ENCODE measurements at places on chromosomes 12 and 14.

GRCh38 chr14:70755655-70756054 is 53.7 kb downstream of the MAP3K9 start:
- DNase-seq: no peak

DNA sequence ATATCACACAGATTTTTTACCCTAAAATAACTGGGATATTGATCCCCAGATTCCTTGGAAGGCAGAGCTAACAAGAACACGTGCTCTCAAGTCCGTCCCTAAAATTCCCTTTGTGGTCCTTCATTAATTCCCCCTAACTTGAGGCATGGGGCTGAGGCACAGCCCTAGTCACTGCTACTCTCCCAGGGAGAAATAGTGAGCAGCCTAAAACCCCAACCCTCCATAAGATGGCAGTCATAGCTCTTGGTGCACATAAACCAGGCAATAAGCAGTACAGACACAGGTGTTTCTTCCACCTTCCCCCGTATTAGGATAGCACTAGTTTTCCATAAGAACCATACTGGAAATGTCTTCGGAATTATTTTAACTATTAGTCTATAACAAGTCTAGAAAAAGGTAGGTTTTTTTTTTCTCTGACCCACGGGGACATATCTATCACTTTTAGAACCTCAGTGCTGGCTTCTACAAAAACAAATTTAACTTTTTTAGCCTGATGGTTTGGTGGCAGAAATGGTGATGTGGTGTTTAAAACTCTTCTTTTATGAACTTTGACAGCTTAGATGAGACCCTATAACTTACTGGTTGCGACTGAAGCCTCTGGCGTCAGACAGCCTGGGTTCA is 3.1 kb upstream of the ARHGEF40 start:
- DNase-seq: no peak

GRCh38 chr14:37093364-37093763 is 79.0 kb downstream of the SLC25A21 start:
- DNase-seq: no peak

GRCh38 chr12:46342562-46343033 is 30.0 kb downstream of the SLC38A2 start:
- peak; percentile 0 for DNase-seq

DNA sequence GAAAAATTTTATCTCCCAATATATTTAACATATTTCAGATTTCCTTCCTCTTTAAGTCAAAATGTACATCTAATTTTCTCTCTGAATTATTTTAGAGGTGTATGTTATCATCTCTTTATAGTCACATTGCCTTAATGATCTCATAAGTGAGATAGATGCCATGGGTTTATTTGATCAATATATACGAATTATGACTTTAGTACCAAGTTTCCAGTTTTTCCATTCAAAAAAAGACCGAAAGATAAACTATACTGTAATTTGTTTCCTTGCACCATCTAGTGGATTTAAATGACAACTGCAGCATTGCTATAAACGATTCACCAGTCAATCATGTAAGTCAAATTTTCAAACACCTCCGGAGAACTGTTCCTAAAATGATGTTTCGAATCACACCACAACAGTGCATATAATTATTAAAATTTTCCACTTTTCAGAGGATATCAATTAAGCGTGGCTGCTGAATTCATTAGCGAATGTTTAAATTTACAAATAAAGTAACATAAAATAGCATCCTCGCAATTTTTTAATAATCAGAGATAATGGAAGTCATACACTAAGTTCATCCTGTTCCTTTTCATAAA is 419 bp upstream of the ATXN7L3B start:
- DNase-seq: no peak

GRCh38 chr12:9108504-9109212 is 7.1 kb downstream of the A2M start:
- DNase-seq: no peak

DNA sequence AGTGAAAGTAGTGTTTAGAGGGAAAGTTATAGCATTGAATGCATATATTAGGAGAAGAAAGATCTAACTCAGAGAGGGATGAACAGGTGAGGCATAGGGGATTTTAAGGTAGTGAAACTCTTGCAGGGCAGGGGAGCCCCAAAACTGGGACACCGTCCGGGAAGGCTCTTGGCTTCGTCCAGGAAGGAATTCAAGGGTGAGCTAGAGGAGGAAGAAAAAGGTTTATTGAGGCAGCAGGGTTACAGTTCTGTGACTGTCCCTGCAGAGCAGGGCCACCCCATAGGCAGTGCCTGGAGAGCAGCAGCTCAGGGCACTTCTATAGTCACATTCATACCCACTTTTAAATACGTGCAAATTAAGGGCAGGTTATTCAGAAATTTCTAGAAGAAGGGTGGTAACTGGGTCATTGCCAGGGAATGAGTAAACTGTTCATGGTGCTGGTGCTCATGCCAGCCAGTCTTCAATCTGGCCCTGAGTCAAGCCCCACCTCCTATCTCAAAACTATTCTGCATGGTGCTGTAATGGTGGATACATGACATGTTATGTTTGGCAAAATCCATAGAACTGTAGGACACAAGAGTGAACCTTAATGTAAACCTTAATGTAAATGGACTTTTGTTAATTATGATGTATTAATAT is 1.2 kb upstream of the OAS1 start:
- DNase-seq: no peak

GRCh38 chr12:62260733-62261683 is 804 bp downstream of the USP15 start:
- DNase-seq: no peak

GRCh38 chr14:81234278-81234677 is 13.5 kb upstream of the GTF2A1 start:
- DNase-seq: no peak

GRCh38 chr12:2528001-2528400 is 266.8 kb upstream of the FKBP4 start:
- DNase-seq: no peak

DNA sequence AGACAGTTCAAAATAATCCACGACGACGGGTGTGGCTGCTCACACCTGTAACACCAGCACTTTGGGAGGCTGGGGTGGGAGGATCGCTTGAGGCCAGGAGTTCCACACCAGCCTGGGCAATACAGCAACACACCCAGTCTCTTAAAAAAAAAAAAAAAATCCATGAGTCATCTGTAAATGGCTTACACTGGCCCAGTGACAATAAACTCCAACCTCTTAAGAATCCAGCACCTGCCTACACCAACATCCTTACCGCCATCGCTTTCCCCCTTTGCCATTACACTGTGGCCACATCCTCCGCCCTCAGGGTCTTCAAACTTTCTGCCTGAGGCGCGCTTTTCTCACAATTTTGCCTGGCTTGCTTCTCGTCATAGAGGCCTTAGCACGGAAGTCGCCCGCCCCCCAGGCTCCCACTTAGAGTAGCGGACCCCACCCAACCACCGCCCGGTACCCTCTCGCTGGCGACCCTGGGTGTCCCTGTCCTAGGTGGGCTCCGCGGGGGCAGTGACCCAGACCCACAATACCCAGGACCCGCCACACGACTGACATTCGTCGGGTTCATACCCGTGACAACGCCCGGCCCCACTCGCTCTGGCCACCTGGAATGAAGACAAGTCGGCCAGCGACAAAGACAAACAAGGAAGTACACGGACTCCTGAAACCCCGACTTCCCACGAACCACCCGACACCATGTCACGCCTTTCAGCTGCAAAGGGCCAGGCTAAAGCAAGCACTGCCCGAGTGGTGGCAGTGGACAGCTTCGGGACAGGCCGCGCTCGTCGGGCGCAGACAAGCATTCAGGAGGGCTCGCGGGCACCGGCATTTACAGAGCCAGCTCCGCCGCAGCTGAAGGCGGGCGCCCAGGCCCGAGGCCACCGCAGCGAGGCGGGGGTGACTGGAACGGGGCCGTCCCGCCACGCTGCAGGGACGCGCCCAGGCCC is 636 bp downstream of the GOLGA3 start:
- DNase-seq: no peak

GRCh38 chr12:45244561-45245343 is 28.9 kb downstream of the ANO6 start:
- no peak for DNase-seq

DNA sequence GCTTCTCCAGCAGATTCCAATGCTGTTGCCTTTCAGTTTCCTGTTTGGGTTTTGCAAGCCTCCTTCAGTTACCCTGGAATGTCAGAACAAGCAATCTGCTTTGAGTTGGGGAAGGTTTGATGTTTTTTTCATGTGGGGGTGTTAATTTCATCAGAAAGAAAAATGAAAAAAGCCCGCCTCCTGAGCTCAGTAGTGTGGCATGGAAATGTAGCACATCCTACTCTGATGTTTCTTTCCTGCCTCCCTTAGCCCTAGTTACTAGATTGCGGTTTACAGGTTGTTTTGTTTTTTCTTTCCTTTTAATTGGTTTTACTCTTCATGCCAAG is 22.6 kb downstream of the IFNG-AS1 start:
- no peak for DNase-seq

- DNase-seq: peak; percentile 38
These were observed 65.1 kb downstream of the CRADD start for GRCh38 chr12:93742110-93742934.

DNA sequence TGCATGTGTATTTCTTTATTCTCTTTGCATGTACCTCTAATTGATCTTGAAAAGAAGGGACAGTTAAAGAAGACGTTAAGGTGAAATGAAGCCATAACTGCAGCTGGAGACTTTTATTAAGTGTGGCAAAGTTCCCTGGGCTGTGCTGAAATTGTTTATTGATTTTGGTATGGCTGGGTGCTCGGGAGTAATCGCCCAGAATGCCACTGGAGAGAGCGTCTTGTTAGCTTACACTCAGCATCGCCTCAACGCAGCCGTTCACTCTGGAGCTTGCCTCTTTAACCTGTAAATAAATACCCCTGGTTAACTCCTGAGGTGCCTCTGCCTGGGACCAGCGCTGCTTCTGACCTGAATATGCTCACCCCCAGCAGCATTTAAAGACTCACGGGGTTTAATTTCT is 98.6 kb downstream of the GPATCH2L start:
- DNase-seq: no peak

- no peak for DNase-seq
These were observed 19.2 kb upstream of the EMP1 start for GRCh38 chr12:13177373-13177772.

DNA sequence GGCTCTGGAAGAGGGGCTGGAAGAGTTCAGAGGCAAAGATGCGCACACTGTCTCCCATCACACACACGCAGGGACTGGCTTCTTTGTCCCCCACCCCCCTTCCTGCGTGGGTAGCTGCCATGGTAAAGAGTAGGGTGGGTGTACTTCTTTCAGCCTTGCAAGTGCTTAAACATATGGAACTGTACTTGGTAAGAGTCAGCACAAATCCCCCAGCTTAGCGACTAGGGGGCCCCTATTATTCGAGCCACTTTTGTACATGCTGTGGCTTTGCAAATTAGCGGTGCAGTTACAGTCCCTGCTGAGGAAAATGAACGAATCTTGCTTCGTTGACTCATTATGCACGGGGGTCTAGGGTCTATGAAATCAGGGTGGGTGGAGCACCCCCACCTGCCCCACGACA is 123.8 kb downstream of the AACS start:
- DNase-seq: no peak

DNA sequence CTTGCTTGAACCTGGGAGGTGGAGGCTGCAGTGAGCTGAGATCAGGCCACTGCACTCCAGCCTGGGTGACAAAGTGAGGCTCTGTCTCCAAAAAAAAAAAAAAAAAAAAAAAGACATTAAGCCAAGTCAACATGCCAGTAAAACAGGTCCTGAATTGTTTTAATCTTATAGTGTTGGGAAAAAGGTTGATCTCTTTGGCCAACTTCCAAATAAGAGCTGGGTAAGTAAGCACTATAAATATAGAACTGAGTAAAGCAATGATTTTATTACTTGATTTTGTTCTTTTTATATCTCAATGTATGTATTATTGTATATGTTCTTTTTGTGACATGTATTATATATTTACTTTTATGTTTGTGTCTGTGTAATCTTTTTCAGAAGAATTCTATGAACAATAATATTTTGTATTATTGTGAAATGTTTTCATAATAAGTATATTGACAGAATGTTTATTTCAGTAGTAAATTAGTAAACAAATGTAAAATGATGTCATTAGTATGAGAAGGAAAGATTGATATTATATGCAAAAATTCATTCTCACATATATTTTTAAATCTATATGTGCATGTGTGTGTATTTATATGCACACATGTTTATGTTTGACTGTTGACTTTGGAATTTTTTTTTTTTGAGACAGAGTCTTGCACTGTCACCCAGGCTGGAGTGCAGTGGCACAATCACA is 9.6 kb upstream of the AKAP6 start:
- DNase-seq: no peak

DNA sequence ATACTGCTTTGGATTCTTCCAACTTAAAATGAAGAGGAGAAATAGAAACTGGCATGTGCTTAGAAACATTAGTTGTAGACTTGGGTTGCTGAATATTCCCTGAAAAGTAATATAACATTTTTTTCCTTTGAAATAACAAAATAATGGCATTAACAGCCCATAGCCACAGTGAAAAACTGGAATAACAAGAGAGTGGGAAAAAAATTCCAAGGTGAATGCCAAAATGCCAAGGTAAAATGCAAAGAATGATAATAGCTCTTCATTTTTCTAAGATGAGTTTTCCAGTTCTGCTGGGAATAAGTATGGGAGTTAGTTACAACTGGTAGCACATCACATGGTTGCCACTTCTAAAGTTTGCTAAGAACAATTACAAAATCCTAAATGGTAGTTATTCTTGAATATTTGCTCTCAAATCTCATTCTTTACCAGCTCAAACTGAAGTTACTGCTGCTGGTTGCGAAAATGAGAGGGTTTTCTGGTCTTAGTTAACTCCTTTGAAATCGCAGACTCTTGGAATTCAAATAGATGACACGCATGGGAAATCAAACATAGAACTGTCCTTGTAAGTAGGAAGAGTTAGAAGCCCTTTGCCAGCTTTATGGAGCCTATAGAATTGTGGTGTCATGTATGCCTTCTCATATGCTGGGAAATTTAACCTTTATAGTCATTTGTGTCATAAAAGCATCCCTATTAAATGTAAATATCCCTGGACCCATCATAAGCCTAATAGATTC is 165.0 kb upstream of the DCN start:
- DNase-seq: no peak

DNA sequence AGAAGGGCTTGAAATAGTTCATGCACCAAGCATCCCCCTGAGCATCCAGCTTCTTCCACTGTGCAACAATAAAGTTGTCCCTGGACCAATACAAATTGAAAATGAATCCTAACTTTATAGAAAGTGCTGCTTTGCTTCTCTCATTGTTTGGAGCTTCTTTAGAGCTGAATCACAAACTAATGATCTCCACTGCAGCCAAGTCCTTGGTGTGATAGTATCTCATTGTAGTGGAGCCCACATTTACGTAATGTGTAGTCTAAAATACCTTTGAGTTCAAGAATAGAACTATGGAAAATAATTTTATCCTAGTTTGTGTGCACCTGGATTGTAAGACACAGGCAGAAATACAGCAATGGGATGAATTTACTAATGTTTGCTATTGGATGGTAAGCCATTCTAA is 319.9 kb downstream of the EGLN3 start:
- no peak for DNase-seq

DNA sequence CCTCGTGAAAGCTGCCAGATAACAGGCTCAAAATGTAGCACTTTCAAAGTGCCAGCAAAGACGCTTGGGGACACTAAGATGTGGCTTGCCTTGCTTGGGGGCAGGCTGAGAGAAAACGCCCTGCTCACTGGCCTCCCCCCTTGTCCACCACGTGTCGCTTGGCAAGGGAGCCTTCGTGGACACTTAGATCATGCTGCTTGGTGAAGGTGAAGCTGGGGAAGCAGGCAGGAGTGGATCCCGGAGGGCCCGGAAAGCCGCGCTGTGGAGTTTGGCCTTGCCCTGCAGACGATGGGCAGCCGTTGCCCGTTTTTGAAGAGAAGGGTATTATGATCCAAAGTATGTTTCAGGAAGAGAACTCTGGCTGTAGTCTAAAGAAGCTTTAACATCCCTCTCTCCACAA is 53.4 kb upstream of the BDKRB2 start:
- no peak for DNase-seq

- peak; percentile 8 for DNase-seq
These were observed 149.0 kb upstream of the PRMT8 start for GRCh38 chr12:3342051-3342450.

Measured in nucleus accumbens (tissue), 56 donors.